ENCODE measurements at places on chromosomes 6 and 20.

DNA sequence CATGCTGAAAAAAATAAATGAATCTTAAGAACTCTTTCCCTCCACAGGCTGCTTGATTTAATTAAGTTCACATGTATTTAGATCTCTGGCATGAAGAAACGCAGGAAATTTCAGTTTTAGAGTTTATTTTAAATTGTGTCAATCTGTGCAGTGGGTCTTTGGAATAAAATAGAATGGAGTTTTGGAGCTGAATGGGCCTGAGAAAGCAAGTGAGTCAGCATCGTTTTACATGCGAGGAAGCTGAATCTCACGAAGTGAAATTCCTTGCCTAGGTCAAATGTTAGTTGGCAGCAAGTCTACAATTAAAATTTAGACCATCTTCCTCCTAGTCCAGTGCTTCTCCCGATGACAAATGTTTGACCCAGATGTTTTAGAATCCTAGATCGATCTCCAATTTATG lies 22.4 kb downstream of the MAP7 start:
- H3K27me3 ChIP-seq = no peaks in the 10 kb centered on the region
- no peak for DNase-seq
- no peak overlapping the region for H3K27ac ChIP-seq
- H3K4me3 ChIP-seq = no peak overlapping the region

DNA sequence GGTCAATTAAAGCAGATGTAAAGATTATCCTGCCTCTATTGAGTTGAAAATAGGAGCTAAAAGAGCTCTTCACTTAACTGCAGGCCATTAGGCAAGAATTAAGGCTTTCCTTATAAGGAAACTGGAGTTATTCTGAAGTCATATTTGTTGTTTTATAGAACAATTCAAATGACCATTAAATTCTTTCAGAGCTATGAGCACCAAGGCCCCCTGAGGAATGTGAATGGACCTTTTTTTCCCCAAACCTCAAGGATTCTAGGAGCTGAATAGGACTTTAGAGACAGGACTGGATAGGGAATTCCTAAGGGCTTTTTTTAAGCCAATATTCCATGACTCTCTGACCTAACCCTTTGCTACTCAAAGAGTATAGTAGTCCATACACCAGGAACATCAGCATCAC lies 565.7 kb upstream of the BTBD3 start:
- no peaks in the 10 kb centered on the region for H3K36me3 ChIP-seq
- no peak overlapping the region for H3K27ac ChIP-seq
- no peak overlapping the region for H3K4me3 ChIP-seq
- peaks cover 3% of the 10 kb centered on the region for H3K4me1 ChIP-seq

DNA sequence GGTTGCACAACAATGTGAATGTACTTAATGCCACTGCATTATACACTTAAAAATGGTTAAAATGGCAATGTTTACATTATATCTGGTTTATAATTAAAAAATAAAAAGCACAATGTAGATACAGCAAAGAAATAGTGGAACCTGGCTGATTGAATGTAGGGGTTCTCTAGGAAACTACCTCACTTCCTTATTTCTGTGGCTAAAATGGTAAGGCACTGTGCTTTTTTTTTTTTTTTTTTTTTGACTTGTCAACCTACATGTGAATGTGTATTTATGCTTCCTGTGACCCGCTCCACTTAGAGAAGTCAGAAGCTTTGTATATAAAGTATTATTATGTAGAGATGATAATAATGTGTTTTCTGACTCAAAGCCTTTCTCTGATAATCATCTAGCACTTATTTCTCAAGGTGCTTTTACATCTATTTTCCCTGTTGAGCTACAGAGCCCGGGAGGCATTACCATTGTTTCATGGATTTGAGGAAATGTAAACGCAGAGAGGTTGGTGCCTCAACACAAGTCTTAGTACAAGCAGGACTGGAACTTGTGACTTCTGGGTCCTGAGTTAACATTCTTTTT lies 55.0 kb downstream of the SOX4 start:
- H3K27ac ChIP-seq = no peak overlapping the region
- no peaks in the 10 kb centered on the region for H3K27me3 ChIP-seq
- no peak overlapping the region for H3K4me3 ChIP-seq
- no peak for DNase-seq
- H3K36me3 ChIP-seq = no peaks in the 10 kb centered on the region

- no peak overlapping the region for H3K4me3 ChIP-seq
- H3K36me3 ChIP-seq = no peaks in the 10 kb centered on the region
- H3K27me3 ChIP-seq = no peaks in the 10 kb centered on the region
- no peaks in the 10 kb centered on the region for H3K4me1 ChIP-seq
- no peak overlapping the region for H3K27ac ChIP-seq
- DNase-seq = no peak
Observed at GRCh38 chr6:11120271-11121005, 8.9 kb upstream of the ERVFRD-1 start.

- H3K27ac ChIP-seq = no peak overlapping the region
- DNase-seq = no peak
- H3K36me3 ChIP-seq = no peaks in the 10 kb centered on the region
Observed at GRCh38 chr6:12485837-12486236, 195.7 kb downstream of the EDN1 start.

DNA sequence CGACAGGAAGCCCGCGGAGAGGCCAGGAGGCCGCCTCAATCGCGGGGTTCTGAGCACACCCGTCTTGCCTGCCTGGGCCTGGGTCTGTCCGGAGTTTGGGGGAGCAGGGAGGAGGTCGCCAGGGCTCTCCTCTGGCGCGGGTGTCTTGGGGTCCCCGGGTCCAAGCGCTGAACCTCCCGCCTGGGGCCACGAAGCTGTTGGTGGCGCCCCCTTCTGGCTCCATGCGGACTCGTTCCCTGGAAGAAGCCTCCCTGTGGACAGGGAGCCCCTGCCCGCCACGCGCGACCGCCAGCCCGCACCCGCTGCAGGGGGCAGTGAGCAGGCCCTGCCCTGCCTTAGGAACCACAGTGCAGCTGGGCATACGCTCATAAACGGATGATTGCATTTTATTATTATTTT lies 44.7 kb downstream of the MCUR1 start:
- H3K27me3 ChIP-seq = no peaks in the 10 kb centered on the region
- H3K4me3 ChIP-seq = no peak overlapping the region
- H3K27ac ChIP-seq = no peak overlapping the region
- peaks cover 4% of the 10 kb centered on the region for H3K4me1 ChIP-seq

- DNase-seq = peak; percentile 42
- H3K4me3 ChIP-seq = no peak overlapping the region
- no peak overlapping the region for H3K27ac ChIP-seq
- H3K36me3 ChIP-seq = peaks cover 8% of the 10 kb centered on the region
Observed at GRCh38 chr20:57656252-57656820, 36.1 kb upstream of the ZBP1 start.

DNA sequence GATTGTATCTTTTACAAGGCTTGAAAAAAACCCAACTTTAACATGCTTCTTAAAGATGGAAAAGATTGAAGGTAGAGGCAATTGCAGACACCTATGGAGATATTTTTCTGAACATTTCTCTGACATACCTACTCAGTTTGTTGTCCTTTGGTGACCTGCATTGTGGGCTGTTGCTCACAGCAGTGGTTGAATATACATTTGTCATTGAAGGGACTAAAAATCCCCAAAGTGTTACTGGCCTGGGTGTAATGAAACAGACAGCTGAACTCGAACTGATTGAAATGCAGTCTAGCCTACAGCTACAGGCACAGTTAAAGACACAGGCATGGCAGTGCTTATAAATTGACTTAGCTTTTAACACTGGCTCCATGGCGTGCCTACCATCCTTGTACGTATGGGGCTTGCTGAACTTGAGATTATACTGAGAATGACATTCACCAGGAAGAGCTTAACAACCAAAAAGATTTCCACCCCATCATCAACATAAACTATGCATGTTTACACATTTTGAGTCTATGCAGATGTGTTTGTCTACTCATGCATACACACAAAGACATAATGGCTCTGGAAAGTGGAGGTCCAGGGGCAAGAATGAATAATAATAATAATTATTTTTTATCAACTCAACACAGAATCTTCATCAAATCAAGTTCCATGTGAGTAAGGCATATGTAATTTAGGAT lies 83.2 kb upstream of the NOX3 start:
- no peak overlapping the region for H3K27ac ChIP-seq
- H3K27me3 ChIP-seq = no peaks in the 10 kb centered on the region
- H3K4me3 ChIP-seq = no peak overlapping the region
- H3K4me1 ChIP-seq = no peaks in the 10 kb centered on the region
- H3K36me3 ChIP-seq = no peaks in the 10 kb centered on the region

DNA sequence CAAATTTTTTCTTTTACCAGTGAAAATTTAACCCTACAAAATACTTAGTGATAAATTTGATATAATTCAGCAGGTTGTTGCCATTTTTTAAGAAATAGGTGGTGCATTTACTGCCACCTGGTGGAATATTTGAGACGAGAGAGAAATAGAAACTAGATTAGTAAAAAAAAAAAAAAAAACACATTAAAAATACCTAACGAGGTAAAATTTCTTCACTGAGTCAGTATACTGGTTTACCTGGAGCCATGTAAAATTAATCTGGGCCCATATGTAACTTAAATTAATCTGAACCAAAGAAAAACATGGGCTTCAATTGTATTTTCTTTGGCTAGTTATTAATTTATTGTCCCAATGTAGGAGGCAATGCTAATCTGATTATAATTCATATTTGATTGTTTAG lies 520.8 kb downstream of the EPM2A start:
- no peak overlapping the region for H3K27ac ChIP-seq
- no peak overlapping the region for H3K4me3 ChIP-seq
- H3K36me3 ChIP-seq = no peaks in the 10 kb centered on the region
- H3K4me1 ChIP-seq = no peaks in the 10 kb centered on the region
- no peaks in the 10 kb centered on the region for H3K27me3 ChIP-seq

DNA sequence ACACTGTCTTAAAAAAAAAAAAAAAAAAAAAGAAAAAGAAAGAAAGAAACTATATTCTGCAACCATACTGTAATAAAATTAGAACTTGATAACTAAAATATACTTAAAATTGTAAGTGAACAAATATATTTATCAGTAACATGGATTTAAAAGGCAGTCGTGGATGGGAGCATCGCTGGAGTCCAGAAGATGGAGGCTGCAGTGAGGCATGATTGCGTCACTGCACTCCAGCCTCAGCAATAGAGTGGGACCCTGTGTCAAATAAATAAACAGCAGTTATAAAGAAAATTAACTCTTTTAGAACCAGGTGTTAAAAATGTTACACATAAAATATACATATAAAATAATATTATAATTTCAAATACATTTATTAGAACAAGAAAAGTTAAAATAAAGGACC lies 8.7 kb downstream of the PSMB9 start:
- no peak for DNase-seq
- H3K36me3 ChIP-seq = no peaks in the 10 kb centered on the region
- no peak overlapping the region for H3K4me3 ChIP-seq
- H3K27me3 ChIP-seq = no peaks in the 10 kb centered on the region
- H3K27ac ChIP-seq = no peak overlapping the region

GRCh38 chr6:105561486-105561885 lies 158.6 kb upstream of the PREP start:
- DNase-seq = no peak
- H3K4me1 ChIP-seq = no peaks in the 10 kb centered on the region
- no peak overlapping the region for H3K27ac ChIP-seq
- H3K4me3 ChIP-seq = no peak overlapping the region
- H3K36me3 ChIP-seq = no peaks in the 10 kb centered on the region

GRCh38 chr6:32668226-32668747 lies 1.8 kb upstream of the HLA-DQB1 start:
- H3K4me1 ChIP-seq = no peaks in the 10 kb centered on the region
- no peaks in the 10 kb centered on the region for H3K36me3 ChIP-seq
- H3K27me3 ChIP-seq = no peaks in the 10 kb centered on the region
- no peak for DNase-seq
- H3K27ac ChIP-seq = no peak overlapping the region

- H3K4me3 ChIP-seq = no peak overlapping the region
- no peaks in the 10 kb centered on the region for H3K4me1 ChIP-seq
- no peak for DNase-seq
- H3K27ac ChIP-seq = no peak overlapping the region
Observed at GRCh38 chr20:10357974-10358373, 76.0 kb downstream of the MKKS start.

- H3K27me3 ChIP-seq = no peaks in the 10 kb centered on the region
- 0 out of 2 replicates have a peak, but pooled peaks cover 2% of the 10 kb centered on the region for H3K4me1 ChIP-seq
- no peak overlapping the region for H3K27ac ChIP-seq
- peak; percentile 17 for DNase-seq
Observed at GRCh38 chr6:44498436-44498835, 110.9 kb downstream of the CDC5L start.

- H3K27ac ChIP-seq = no peak overlapping the region
- H3K36me3 ChIP-seq = no peaks in the 10 kb centered on the region
- no peaks in the 10 kb centered on the region for H3K27me3 ChIP-seq
- no peaks in the 10 kb centered on the region for H3K4me1 ChIP-seq
- no peak for DNase-seq
Observed at GRCh38 chr6:108030211-108030610, 44.3 kb downstream of the OSTM1 start.

DNA sequence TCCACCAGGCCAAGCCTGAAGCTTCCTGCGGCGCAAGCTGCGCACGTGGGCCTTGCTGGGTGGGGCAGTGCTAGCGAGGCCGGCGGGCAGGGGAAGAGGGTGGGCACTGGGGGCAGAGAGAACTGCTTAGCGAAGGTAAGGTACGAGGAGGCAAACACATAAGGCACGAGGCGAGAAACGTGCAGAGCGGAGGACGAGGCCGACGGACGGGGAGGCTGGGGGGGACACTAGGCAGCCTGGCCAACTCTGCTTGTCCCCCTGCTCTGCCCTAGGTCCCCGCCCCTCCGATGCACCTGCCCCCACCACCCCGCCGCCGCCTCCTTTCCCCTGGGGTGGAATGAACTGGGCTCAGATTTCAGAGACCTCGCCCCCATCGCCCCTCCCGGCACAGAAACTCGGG lies 2.1 kb downstream of the HLA-DQB1 start:
- no peak overlapping the region for H3K4me3 ChIP-seq
- no peaks in the 10 kb centered on the region for H3K4me1 ChIP-seq

GRCh38 chr6:163841326-163841725 lies 426.8 kb downstream of the QKI start:
- no peak overlapping the region for H3K4me3 ChIP-seq
- H3K4me1 ChIP-seq = no peaks in the 10 kb centered on the region
- no peak overlapping the region for H3K27ac ChIP-seq
- no peak for DNase-seq
- H3K27me3 ChIP-seq = no peaks in the 10 kb centered on the region
- no peaks in the 10 kb centered on the region for H3K36me3 ChIP-seq

GRCh38 chr6:101397199-101397598 lies 3.7 kb downstream of the GRIK2 start:
- peaks cover 26% of the 10 kb centered on the region for H3K4me1 ChIP-seq
- no peaks in the 10 kb centered on the region for H3K36me3 ChIP-seq
- no peak overlapping the region for H3K4me3 ChIP-seq

GRCh38 chr20:1813101-1813529 lies 82.1 kb upstream of the SIRPA start:
- no peak overlapping the region for H3K27ac ChIP-seq
- no peak for DNase-seq
- no peaks in the 10 kb centered on the region for H3K27me3 ChIP-seq
- H3K4me3 ChIP-seq = no peak overlapping the region
- H3K36me3 ChIP-seq = no peaks in the 10 kb centered on the region

GRCh38 chr6:25167961-25168360 lies 111.2 kb upstream of the CARMIL1 start:
- H3K27me3 ChIP-seq = no peaks in the 10 kb centered on the region
- H3K36me3 ChIP-seq = no peaks in the 10 kb centered on the region
- H3K4me3 ChIP-seq = no peak overlapping the region
- H3K27ac ChIP-seq = no peak overlapping the region
